CD14-positive monocyte (primary cell): ENCODE measurements at places on chromosomes 3 and 15.

- no peak for DNase-seq
Measured at GRCh38 chr3:129432671-129433070, 4.2 kb upstream of the EFCAB12 start.

- peak; percentile 21 for DNase-seq
Measured at GRCh38 chr3:12840591-12841148, 695 bp downstream of the RPL32 start.

- DNase-seq = no peak
Measured at GRCh38 chr3:148789146-148789545, 38.5 kb upstream of the CPB1 start.

DNA sequence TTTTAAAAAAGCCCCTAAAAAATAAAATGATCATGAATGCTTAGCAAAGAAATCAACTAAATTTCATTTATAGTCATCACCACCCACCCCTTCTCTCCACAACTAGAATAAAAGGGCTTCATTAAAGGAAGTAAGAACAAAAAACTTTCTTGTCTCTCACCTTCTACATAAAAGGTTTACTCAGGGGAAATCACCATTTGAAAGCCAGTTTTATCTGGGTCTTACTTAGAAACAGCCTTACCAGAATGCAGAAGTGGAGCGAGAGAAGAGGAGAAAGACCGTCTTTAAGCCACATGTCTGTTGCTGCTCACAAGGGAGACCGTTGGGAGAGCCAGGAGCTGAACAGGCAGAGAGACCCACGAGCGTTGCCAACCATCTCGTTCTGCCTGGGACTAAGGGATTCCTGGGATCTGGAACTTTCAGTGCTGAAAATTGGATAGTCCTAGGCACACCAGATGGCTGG is 350.1 kb upstream of the PROK2 start:
- DNase-seq = peak; percentile 9

GRCh38 chr3:196666001-196666867 is 26.7 kb downstream of the NRROS start:
- DNase-seq = peak; percentile 23

- no peak for DNase-seq
Measured at GRCh38 chr3:153970741-153971347, 150.3 kb upstream of the ARHGEF26 start.

DNA sequence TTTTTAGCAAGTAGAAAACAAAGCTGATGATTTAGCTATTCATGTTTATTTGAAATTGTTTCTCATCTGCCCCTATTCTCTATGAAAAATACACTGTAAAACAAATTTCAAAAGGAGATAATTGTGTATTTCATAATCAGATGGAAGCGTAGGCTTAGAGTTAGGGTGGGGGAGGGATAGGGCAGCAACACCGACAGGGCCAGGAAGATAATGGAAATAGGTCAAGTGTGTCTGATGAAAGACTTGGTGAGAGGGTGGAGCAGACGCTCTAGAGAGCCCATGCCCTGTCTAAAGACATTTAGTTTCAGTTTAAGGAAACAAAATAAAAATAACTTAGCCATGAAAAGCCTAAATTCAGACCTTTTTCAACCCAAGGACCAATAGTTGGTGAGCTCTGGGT is 51.6 kb upstream of the ARL6 start:
- no peak for DNase-seq

DNA sequence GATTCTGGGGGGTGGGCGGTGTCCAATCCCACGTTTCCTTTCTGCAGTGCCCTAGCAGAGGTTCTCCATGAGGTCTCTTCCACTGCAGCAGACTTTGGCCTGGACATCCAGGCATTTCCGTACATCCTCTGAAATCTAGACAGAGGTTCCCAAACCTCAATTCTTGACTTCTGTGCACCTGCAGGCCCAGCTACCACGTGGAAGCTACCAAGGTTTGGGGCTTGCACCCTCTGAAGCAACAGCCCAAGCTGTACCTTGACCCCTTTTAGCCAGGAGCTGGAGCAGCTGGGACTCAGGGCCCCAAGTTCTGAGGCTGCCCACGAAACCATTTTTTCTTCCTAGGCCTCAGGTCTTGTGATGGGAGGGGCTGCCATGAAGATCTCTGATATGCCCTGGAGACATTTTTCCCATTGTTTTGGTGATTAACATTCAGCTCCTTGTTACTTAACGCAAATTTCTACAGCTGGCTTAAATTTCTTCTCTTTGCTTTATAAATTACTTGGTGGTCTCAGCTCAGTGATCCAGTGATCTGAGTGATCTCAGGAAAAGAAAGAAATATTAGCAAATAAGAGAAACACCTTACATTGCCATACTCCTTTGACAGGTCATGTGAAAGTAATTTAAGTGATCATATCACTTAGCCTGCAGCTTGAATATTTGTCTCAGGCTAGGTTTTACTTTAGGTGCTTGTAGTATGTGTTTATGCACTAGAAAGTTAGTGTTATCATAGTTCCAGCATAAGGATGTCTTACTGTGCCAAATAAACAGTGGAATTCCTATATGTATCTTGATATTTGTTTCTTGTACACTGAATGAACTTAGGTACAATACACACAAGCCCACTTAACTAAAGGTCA is 3.0 kb downstream of the SNAP23 start:
- no peak for DNase-seq

- DNase-seq = no peak
Measured at GRCh38 chr3:115697263-115698053, 74.1 kb downstream of the GAP43 start.

GRCh38 chr3:5275529-5275928 is 88.0 kb downstream of the EDEM1 start:
- DNase-seq = no peak

- DNase-seq = no peak
Measured at GRCh38 chr15:64739577-64740143, 35.7 kb downstream of the RBPMS2 start.

DNA sequence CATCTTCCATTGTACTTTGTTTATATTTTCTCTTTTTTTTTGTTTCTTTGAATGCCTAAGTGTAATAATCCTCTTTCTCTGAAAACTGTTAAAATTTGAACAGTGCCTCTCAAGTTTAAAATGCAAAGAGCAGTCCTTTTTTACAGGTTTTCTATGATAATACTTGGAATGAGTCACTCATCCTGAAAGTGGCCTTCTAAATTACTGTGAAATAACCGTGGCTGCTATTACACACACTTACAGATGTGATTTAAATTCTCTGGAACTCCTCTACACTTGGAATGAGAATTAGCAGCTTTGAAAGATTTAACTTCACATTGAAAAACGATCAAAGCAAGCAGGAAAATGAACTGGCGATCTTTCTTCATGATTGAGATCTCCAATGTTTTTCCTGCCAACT is 105.9 kb downstream of the ROBO1 start:
- DNase-seq = no peak

GRCh38 chr3:156762631-156763185 is 63.4 kb upstream of the LEKR1 start:
- DNase-seq = no peak

DNA sequence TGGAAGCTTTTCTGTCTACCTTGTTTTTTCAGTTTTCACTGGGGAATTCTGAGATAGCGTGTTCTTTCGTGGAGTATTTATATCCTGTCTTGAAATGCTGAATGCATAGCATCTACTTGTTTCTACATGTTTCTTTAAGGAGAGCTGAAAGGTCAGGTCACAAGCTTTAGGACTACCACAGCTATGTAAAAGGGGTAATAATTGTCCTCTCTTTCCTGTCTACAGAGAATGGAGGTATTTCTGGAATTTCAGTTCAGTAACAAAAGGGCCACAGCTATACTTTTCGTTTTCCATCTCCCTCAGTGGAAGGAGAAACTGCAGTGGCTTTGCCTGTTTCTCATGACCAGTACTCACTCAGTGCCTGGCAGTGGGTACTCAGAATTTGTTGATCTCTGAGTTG is 4.7 kb downstream of the INAFM2 start:
- DNase-seq = no peak

- DNase-seq = peak; percentile 62
Measured at GRCh38 chr3:123154020-123154985, 47.4 kb upstream of the SEC22A start.

- DNase-seq = no peak
Measured at GRCh38 chr3:170572665-170573253, 13.1 kb downstream of the SLC7A14 start.

DNA sequence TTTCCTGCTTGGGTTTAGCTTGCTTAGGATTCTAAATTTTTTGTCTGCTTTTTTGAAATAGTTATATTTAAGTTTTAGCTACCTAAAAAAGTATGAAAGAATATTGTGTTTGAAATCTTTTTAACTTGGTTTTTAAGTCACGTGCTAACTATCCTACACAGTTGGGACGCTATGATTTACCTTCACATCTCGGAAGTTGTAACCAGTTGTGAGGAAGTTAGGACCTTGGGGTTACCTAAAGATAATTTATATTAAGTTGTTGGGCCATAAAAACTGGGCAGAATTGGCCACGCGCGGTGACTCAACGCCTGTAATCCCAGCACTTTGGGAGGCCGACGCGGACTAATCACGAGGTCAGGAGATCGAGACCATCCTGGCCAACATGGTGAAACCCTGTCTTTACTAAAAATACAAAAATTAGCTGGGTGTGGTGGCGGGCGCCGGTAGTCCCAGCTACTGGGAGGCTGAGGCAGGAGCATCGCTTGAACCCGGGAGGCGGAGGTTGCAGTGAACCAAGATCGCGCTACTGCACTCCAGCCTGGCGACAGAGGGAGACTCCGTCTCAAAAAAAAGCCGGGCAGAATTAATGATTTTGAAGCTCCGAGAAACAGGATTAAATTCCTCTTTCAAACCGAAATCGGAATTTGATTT is 1.0 kb downstream of the ZFAND6 start:
- DNase-seq = peak; percentile 70

GRCh38 chr3:89697321-89697916 is 590.0 kb downstream of the EPHA3 start:
- DNase-seq = no peak

GRCh38 chr3:137988152-137988551 is 21.8 kb upstream of the CLDN18 start:
- DNase-seq = no peak

- no peak for DNase-seq
Measured at GRCh38 chr3:126432361-126433104, 37.8 kb downstream of the CFAP100 start.

GRCh38 chr3:129934234-129935123 is 40.0 kb upstream of the TRH start:
- DNase-seq = no peak

- no peak for DNase-seq
Measured at GRCh38 chr15:73927003-73927475, 777 bp downstream of the LOXL1 start.

- no peak for DNase-seq
Measured at GRCh38 chr15:100049483-100049882, 292.3 kb downstream of the ADAMTS17 start.

DNA sequence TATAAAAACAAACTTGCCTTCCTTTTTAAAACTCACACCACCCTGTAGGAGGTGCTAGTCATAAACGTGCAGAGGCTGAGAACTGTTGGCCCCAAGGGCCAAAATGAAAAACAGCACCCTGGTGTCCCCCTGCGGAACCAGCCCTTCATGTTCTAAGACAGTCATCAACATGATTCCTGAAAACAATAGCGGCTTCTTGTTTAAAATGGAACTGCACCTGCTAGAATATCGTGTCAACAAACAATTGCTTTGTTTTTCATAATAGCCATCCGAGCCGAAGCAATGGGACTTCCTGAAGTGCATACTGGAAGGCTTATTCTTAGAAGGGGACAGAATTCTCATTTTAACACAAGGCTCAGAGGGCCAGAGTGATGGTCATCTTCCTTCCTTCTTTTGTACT is 43.7 kb downstream of the MECOM start:
- DNase-seq = no peak

DNA sequence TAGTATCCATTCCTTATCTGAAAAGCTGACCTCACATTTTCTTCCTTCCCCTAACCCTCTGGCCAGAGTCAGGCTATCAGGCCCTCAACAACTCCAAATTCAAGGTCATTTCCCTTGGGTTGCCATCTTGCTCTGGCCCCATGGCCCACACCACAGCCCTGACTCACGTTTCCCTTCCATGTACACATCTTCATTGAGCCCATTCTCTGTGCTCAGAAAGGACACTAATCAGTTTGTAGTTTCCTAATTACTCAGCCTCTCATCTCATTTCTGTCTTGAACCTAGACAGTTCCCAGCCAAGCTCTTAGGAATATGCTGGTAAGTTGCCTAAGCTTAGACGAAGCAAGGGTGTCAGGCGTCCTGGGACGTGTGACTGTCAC is 14.9 kb downstream of the TGM5 start:
- no peak for DNase-seq

DNA sequence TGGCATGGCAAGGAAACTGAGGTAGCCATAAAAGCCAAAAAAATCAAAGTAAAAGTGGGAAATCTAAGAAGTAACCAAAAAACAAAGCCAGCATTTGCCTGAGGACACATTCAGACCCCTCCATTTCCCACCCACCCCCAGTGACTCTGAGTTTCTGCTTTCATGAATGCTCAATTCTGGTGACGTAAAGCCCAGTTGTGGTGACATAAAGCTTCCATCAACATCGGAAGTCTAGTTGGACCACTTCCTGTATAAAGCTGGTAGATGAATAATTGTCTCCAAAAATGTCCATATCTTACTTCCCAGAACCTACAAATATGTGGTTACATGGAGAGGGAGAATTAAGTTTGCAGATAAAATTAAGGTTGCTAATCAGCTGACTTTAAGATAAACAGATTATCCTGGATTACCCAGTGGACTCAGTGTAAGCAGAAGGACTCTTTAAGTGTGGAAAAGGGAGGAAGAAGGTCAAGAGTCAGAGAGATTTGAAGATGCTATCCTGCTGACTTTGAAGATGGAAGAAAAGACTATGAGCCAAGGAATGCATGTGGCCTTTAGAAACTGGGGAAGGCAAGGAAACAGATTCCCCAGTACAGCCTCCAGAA is 62.0 kb upstream of the ST3GAL6 start:
- peak; percentile 8 for DNase-seq

GRCh38 chr3:144324076-144324475 is 352.5 kb downstream of the DIPK2A start:
- DNase-seq = peak; percentile 26

DNA sequence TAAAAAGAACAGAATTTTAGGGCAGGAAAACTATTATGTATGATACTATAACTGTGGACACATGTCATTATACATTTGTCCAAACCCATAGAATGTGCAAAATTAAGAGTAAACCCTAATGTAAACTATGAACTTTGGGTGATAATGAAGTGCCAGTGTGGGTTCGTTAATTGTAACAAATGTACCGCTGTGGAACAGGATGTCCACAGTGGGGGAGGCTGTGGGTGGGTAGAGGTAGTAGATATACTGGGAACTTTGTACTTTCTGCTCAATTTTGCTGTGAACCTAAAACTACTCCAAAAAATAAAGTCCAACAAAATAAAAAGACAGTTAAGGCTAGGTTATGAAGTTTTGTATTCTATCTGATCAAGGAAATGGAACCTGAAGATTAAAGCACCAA is 24.8 kb downstream of the CD96 start:
- no peak for DNase-seq

GRCh38 chr15:51048308-51048707 is 46.4 kb downstream of the TNFAIP8L3 start:
- DNase-seq = peak; percentile 14
